T-helper 2 cell treated with Interferon-gamma antibody and Interleukin-4, amounts not matched to agents 100 ng/mL and 5 ng/mL, for 36 hours (primary cell): ENCODE measurements at places on chromosomes 6 and 20. TPM values are rescaled to one million over a fixed set of nuclear protein-coding genes. Genes with fewer than 3 reads are reported as not detected.

Gene SIRPB1
- 2.0 and 3.6 TPM in 2 replicates for total RNA-seq

Gene RAET1E
- not detected in 2 replicates for total RNA-seq

Gene GJA1
- total RNA-seq: 0.07 TPM in 1 of 2 replicates, not detected in the other

Gene GNMT
- 0.98 and 1.00 TPM in 2 replicates for total RNA-seq

Gene DLL1
- 0.50 TPM in 1 of 2 replicates, not detected in the other for total RNA-seq

Gene SLC17A1
- total RNA-seq: not detected in 2 replicates

Gene TRIM15
- 0.25 TPM in 1 of 2 replicates, not detected in the other for total RNA-seq

Gene PXMP4
- 13.0 and 14.7 TPM in 2 replicates for total RNA-seq

Gene BTNL2
- not detected in 2 replicates for total RNA-seq

Gene ACTL10
- 2.9 and 3.0 TPM in 2 replicates for total RNA-seq

Gene MYLK2
- 0.50 and 1.0 TPM in 2 replicates for total RNA-seq

Gene CPXM1
- 0.39 and 0.45 TPM in 2 replicates for total RNA-seq

Gene SLC35F1
- total RNA-seq: not detected in 2 replicates

Gene PTGIS
- 22.7 and 23.7 TPM in 2 replicates for total RNA-seq

Gene SLC13A3
- total RNA-seq: not detected in 2 replicates

Gene OPN5
- total RNA-seq: not detected in 2 replicates

Gene C20orf144
- total RNA-seq: 0.25 TPM in 1 of 2 replicates, not detected in the other

Gene ATXN1
- total RNA-seq: 61.7 and 62.7 TPM in 2 replicates

Gene ZSCAN16
- total RNA-seq: 5.4 and 5.6 TPM in 2 replicates

Gene PNPLA1
- total RNA-seq: not detected in 2 replicates

Gene CNR1
- not detected in 2 replicates for total RNA-seq

Gene PRL
- not detected in 2 replicates for total RNA-seq

Gene CCND3
- total RNA-seq: 462 and 476 TPM in 2 replicates

Gene LY6G5B
- 27.9 and 32.1 TPM in 2 replicates for total RNA-seq

Gene CTSZ
- total RNA-seq: 53.2 and 53.7 TPM in 2 replicates

Gene CDK19
- 23.8 and 26.2 TPM in 2 replicates for total RNA-seq

Gene HRH3
- not detected in 2 replicates for total RNA-seq

Gene CCN6
- not detected in 2 replicates for total RNA-seq

Gene ATP6V1G2
- 1.3 and 1.7 TPM in 2 replicates for total RNA-seq

Gene CPNE5
- 2.2 and 2.5 TPM in 2 replicates for total RNA-seq

Gene DEFB129
- total RNA-seq: not detected in 2 replicates

Gene OR12D3
- not detected in 2 replicates for total RNA-seq

Gene CLPSL1
- not detected in 2 replicates for total RNA-seq

Gene IL17F
- total RNA-seq: not detected in 2 replicates

Gene HLA-DMB
- 8.5 and 9.0 TPM in 2 replicates for total RNA-seq

Gene RNF182
- total RNA-seq: not detected in 2 replicates

Gene MDFI
- total RNA-seq: not detected in 2 replicates

Gene PRKN
- 0.14 and 0.91 TPM in 2 replicates for total RNA-seq

Gene ADAM33
- not detected in 2 replicates for total RNA-seq

Gene CAP2
- not detected in 2 replicates for total RNA-seq

Gene NRN1
- total RNA-seq: 0.86 and 1.1 TPM in 2 replicates

Gene RBL1
- 52.1 and 53.7 TPM in 2 replicates for total RNA-seq

Gene MYL9
- 2.2 and 2.5 TPM in 2 replicates for total RNA-seq

Gene MYLIP
- total RNA-seq: 20.5 and 21.0 TPM in 2 replicates

Gene ZNF831
- total RNA-seq: 6.6 and 6.8 TPM in 2 replicates

Gene RPP40
- total RNA-seq: 6.9 and 9.2 TPM in 2 replicates

Gene TCF21
- total RNA-seq: not detected in 2 replicates

Gene SLC22A23
- 0.27 and 0.32 TPM in 2 replicates for total RNA-seq

Gene ZFP64
- 8.3 and 10.0 TPM in 2 replicates for total RNA-seq

Gene SLC26A8
- not detected in 2 replicates for total RNA-seq

Gene BMP7
- not detected in 2 replicates for total RNA-seq

Gene SNAP25
- 0.18 and 0.48 TPM in 2 replicates for total RNA-seq

Gene REM1
- total RNA-seq: not detected in 2 replicates

Gene FAXC
- total RNA-seq: 0.23 TPM in 1 of 2 replicates, not detected in the other

Gene SLC22A3
- not detected in 2 replicates for total RNA-seq

Gene EYA4
- total RNA-seq: not detected in 2 replicates

Gene C6orf89
- total RNA-seq: 45.1 and 46.2 TPM in 2 replicates

Gene PSORS1C2
- not detected in 2 replicates for total RNA-seq
